Fibroblast of mammary gland (primary cell): ENCODE measurements at places on chromosomes 1 and 21.

DNA sequence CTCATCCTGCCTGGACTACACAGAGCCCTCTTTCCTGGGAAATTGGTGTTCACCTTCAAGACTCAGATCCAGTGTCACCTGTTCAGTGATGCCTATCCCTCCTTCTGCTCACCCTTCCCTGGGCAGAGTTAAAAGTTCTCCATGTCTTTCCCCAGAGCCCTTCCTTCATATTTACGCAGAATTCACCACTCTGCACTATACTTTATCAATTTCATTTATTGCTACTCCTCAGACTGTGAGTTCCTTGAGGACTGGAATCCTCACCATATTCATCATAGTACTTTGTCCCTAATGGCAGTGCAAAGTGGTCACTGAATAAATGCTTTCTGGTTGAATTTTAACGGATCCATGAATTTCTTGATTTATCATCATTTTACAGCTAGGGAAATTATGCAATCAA is 300.0 kb downstream of the CHRM3 start:
- no peak for DNase-seq

DNA sequence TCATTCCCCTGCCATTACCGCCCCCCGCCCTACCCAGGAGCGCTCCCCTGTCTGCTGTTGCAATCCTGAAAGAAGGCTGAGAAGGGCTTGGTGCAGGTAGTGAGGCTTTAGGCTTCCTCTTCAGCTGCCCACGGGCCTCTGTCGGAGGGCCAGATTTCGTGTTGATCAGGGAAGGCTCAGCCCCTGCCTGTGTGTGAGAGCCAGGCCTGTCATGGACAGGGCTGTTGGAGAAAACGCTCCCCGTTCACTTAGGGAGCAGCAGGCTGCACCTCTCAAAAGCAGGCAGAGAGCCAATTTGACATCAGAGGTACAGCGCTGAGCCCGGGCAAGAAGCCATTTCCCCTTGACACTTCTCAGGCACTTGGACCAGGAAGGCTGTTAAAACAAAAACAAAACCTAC is 19.0 kb downstream of the TEX35 start:
- no peak for DNase-seq

- DNase-seq: peak; percentile 96
These were observed 3.0 kb upstream of the RGS2 start for GRCh38 chr1:192805832-192806323.

GRCh38 chr1:89630048-89630447 is 2.9 kb upstream of the LRRC8C start:
- no peak for DNase-seq

GRCh38 chr1:184395370-184395769 is 8.5 kb downstream of the C1orf21 start:
- no peak for DNase-seq

GRCh38 chr1:95437011-95437410 is 203.0 kb downstream of the RWDD3 start:
- DNase-seq: no peak

DNA sequence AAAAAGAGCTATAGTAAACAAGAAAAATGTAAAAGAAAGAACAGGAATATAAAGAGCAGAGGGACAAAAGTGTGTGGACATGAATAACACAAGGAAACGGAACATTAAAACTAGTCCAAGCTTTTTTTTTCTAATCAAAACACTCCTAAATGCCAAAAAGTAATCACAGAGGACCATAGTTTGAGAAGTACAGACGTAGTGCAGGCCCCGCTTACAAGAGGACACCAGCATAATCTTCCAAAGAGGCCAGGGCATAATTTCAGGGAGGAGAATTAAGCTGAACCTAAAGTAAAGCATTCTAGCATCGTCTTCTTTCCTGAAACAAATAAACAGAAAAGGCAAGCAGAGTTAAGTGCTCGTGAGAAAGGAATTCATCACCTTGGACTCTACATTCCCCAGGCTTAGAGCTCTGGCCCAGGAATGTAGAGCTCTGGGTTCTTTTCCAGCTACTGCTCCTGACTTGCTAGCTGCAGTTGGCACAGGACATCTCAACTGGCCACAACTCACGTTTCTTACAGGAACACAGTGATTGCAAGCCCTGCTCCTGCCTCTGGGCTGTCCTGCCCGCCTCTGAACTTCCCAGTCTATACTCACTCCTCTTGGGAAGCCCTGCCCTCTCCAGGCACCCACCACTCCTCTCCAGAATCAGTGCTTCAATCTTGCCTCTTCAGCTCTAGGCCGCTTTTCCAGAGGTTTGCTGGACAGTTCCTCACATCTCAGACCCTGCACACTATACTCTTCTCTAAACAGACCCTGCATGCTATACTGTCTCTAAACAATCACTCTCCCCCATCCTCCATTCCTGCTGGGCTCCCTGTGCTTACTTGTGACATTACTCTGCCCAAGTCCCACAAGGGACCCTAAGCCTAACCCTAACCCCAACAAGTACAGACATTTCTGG is 9.8 kb downstream of the RGS8 start:
- no peak for DNase-seq

GRCh38 chr1:116228511-116228910 is 117.3 kb downstream of the MAB21L3 start:
- DNase-seq: no peak

DNA sequence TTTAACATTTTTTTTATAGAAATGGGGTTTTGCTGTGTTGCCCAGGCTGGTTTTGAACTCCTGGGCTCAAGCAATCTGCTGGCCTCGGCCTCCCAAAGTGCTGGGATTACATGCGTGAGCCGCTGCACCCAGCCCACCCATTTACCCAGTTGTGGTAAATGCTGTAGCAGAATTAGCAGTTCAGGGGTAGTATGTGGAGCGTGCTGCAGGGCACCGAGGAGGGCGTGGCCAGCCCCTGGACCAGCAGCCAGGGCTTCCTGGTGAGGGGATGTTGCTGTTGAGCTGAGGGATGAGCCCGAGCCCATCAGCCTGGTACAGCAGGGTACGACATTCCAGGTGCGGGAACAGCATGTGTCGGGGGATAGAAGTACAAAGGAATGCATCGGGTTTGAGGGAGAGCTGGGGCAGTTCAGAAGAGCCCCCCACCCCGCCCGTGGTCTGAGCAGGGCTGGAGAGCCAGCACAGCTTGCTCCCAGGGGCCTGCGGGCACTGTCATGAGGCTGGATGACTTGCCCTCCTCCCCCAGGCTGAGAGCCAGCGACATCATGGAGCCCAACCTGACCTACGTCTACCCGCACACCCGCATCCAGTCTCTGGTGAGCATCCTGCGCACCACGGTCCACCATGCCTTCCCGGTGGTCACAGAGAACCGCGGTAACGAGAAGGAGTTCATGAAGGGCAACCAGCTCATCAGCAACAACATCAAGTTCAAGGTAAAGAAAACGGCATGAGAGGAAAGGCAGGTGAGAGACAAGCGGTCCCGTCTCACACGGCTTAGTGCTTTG is 11.9 kb downstream of the NPPA start:
- DNase-seq: no peak
